LHCN-M2 (cell line): ENCODE measurements at places on chromosomes 7 and 10. TPM values are rescaled to one million over a fixed set of nuclear protein-coding genes. Genes with fewer than 3 reads are reported as not detected.

- no peak for DNase-seq
Measured at GRCh38 chr7:44974549-44974948, 4.3 kb downstream of the MYO1G start.

GRCh38 chr7:17696422-17696821 lies 243.9 kb downstream of the SNX13 start:
- peak; percentile 92 for DNase-seq

DNA sequence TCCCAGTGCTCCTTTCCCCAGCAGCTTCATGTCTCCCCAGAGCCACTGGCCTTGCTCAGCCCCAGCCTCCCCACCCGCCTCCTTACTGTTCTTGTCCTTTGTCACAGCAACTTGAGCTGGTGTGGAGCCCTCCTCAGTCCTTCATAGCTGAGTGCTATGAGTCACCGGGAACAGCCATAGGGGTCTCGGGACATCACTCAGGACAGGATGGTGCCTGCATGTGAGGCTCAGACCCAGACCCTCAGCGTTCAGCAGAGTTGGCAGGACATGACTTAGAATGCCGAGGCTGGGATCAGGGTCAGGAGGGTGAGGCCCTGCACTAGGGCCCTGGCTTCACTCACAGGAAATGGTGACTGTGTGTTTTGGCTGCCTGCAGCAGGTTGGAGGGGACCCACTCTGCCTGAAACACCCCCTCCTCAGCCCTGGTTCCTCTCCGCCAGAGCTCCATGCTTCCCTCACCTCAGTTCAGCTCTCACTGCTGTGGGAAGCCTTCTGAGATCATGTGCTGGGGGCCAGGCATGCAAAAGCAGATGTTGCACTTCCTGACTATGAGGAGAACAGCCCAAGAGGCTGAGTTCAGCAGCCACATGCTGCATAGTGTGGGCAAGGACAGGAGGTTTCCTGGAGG lies 40.7 kb upstream of the GJD4 start:
- no peak for DNase-seq

GRCh38 chr10:88661577-88661976 lies 2.7 kb upstream of the LIPF start:
- no peak for DNase-seq

DNA sequence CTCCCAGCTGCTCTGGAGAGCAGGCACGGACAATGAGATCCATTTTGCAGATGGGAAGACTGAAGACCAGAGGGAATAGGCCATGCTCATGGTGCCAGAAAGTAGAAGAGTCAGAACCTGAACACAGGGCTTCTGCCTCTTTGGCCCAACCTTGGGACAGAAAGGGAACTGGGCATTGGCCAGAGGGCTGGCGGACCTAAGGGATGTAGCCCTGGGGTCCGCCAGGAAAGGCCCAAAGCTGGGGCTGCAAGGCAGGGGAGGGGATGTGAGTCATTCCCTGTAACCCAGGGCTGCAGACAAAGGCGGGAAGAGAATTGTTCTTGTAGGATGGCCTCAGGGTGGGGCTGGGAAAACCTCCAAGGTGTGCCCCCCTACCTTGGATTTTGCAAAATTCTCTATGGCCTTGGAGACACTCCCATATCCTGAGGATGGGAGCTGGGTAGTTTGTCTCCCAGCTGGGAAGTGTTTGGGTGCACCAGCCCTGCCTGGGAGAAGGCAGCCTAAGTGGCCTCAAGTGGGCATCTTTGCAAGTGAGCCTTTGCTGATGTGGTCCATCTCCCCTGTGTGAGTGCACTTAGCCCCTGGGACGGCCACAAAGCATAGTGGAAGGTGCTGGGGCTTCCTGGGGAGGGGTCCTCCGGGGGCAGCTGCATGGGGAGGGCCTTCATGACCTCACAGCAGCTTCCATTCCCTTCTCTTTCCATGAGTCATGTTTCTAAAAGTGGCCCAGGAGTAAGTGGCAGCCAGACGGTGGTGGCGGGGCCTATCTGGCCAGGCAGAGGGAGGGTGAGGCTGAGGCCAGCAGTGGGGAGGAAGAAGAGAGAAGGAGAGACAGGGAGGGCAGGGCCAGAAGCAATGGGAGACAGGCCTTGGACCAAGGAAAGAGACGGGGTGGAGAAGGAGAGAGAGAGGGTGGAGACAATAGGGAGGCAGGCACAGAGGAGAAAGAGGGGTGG lies 9.2 kb downstream of the AQP1 start:
- DNase-seq, result peak; percentile 48

GRCh38 chr7:44133295-44133694 lies 7.8 kb downstream of the MYL7 start:
- DNase-seq, result no peak

DNA sequence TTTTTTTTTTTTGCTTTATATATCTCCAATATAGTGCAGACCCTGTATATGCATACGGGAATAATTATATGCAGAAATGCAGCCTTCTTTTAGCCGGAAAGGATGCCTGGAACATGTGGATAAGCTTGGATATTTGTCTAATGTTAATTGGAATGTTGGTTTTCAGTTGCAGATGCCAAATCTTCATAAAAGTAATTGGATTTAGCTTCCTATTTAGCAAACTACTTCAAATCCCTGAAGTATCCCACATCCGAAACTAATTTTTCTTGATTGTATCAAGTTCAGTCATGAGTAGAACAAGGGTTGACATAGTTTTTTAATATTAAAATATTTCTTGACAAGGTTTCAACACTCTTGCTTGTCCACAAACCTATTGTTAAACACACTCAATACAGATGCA lies 281.7 kb downstream of the BBS9 start:
- no peak for DNase-seq

GRCh38 chr10:13512564-13512963 lies 16.2 kb downstream of the BEND7 start:
- no peak for DNase-seq

DNA sequence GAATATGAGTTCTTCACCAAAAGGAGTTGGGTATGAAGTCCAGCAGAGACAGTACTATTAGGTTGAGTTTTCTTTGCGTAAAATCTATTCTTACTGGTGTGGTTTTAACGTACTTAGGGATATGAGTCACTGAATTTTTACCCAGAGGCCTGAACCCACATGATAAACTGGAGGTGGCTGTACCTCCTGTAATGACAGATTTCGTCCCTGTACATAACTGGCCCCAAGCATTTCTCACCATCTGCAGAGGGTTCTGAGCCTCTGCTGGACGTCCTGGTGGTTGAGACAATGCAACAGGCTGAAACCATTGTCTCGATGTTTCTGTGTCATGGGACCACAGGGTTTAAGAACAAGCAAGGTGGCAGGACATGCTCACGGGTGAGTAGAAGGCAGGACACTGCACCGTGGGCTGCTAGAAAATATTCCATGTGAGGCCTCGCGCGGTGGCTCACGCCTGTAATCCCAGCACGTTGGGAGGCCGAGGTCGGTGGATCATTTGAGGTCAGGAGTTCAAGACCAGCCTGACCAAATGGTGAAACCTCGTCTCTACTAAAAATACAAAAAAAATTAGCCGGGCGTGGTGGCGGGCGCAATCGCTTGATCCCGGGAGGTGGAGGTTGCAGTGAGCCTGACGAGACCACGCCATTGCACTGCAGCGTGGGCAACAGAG lies 233.9 kb downstream of the DNAJB6 start:
- DNase-seq, result peak; percentile 2

- DNase-seq, result no peak
Measured at GRCh38 chr7:115227473-115228235, 305.8 kb downstream of the MDFIC start.

Gene MICU1
- total RNA-seq, result 57.1 and 58.2 TPM in 2 replicates

Gene CFAP58
- 1.4 TPM in 2 replicates for total RNA-seq

Gene PKD2L1
- total RNA-seq, result not detected in 2 replicates

Gene MYOZ1
- not detected in 2 replicates for total RNA-seq

Gene HOXA10
- 12.8 and 13.2 TPM in 2 replicates for total RNA-seq

Gene TRPV5
- total RNA-seq, result not detected in 2 replicates
